RPMI7951 (cell line): ENCODE measurements at places on chromosomes 13 and 19. TPM values are rescaled to one million over a fixed set of nuclear protein-coding genes. Genes with fewer than 3 reads are reported as not detected.

- no peak for DNase-seq
Measured at GRCh38 chr19:1271528-1272422, 2.6 kb downstream of the CIRBP start.

- no peak for DNase-seq
Measured at GRCh38 chr13:38321654-38322053, 28.0 kb upstream of the UFM1 start.

- no peak for DNase-seq
Measured at GRCh38 chr19:5504114-5504513, 48.9 kb downstream of the ZNRF4 start.

DNA sequence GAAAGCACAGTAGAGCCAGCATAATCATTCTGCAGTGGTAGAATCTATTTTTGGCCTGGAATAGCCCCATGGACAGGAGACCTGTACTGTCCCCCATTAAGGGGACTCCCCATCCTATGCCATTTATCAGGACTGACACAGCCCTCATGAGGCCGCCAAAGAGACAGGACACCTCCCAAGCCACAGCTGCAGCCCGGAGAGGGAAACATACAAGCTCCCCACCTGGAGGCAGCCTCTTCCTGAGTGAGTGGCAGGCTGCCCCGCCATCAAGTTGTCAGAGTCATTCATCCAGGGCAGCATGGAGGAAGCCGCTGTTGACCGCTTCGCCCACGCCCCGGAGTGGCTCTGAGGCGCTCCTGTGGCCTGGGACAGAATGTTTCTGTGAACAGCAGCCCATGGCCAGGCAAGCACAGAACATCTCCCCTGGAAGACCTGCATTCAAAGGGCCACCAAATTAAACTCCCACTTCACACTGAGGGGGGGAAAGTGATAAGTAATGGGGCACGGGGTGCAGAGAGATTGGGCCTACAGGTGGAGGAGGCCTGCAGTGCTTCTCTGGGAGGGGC is 111.3 kb downstream of the ZDHHC20 start:
- DNase-seq, result no peak

DNA sequence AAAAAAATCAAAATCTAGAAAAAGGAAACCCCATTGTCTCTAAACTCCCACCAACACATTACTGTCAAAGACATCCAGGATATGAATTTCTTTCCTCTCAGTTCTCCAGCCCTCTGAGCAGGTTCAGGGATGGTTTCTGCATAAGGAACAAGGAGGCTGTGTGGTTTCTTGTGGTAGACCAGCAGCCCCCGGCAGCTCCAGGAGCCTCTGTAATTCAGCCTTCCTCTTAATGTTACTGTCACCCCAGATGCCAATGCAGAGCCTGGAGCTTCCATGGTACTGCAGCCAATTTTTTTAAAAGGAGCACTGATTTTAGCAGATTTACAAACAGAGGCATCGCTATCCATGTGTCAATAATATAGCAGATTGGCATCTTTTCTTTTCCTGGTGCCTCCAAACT is 100.6 kb upstream of the FAM216B start:
- no peak for DNase-seq

Gene ANKRD24
- total RNA-seq, result under 0.01 and 0.12 TPM in 2 replicates

Gene NAPSA
- under 0.01 TPM in 1 of 2 replicates, not detected in the other for total RNA-seq

Gene FAM83E
- total RNA-seq, result 1.6 TPM in 1 of 2 replicates, not detected in the other

Gene TIMM44
- 35.7 and 77.2 TPM in 2 replicates for total RNA-seq

Gene C1QTNF9B
- total RNA-seq, result not detected in 2 replicates
